ENCODE measurements at places on chromosomes 16 and 17.

DNA sequence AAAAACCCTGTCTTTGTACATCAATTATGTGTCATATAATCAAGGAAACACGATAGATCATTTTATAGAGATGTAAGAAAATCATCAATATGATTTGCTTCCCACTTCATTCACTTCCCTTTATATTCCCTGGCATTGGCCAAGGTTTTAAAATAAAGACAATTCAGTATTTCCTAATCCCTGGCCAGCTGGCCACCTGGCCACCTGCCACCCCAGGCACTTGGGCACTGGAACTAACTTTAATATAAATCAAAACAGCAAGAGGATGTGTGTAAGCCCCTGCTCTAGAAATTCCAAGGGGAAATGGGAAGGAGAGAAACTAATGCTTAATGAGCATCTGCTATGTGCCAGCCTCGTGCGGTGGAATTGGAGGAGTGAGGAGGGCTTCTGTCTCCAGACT, 58.6 kb upstream of the TOB1 start:
- no peak for DNase-seq

- DNase-seq: no peak
These were observed 14.4 kb downstream of the FA2H start for GRCh38 chr16:74760007-74760767.

GRCh38 chr16:87061243-87061920, 255.8 kb downstream of the C16orf95 start:
- DNase-seq: no peak

GRCh38 chr17:31815212-31815730, 43.8 kb downstream of the COPRS start:
- DNase-seq: no peak

- DNase-seq: peak; percentile 77
These were observed 174.8 kb downstream of the NTN1 start for GRCh38 chr17:9195961-9196670.

GRCh38 chr16:66503030-66503429, 46.9 kb downstream of the TK2 start:
- no peak for DNase-seq

GRCh38 chr17:69192754-69193153, 35.9 kb downstream of the ABCA10 start:
- DNase-seq: no peak

DNA sequence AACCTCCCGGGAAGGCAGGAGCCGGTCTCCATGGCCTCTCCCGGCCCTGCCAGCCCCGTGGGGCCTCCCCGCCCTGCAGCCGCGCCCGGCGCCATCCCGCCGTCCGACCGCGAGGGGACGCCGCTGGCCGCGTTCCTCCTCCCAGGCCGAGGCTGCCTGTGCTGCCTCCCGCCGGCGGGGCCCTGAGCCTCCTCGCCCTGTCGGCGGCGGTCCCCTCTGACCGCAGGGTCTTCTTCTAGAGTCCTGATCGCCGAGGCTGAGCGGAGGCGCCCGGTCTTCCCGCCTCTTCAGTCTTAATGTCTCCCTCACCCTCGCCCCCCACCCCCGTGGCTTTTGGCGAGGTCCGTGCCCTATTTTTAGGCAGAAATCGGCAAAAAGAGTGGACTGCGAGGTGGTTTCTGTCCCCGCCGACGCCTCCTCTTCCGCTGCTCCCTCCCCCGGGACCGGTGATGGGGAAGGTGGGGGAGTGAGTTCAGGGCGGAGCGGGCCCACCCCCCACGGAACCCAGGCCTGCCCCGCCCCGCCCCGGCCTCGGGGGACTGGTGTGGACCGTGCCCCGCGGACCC, 794 bp upstream of the CPNE7 start:
- DNase-seq: peak; percentile 85

- peak; percentile 71 for DNase-seq
These were observed 117.4 kb downstream of the HIC1 start for GRCh38 chr17:2172077-2172851.

DNA sequence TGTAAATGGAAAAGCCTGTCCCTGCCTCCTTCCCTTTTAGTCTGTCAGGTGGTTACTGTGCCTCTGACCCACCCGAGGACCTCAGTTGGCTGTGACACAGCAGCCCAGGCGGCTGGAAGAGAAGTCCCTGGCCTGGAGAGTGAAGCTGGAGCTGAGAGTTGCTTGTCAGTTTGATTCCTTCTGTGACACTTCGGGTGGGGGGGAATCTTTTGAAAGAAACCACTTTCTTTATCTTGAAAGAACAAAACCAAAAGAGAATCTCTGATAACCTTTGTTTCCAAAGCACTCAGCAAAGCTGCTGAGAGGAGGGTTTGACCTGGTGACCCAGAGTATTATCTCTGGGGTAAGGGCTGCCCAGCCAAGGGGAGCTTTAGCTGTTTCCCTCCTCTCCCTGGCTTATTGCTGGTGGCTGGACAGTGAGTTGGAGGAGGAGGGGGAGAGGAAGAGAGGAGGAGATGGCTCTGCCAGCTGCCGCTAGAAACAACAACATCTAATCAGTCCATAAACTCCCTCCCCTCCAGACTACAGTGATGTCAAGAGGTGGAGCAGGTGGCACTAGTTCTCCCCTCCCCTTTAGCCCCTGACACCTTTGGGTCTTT, 34.0 kb downstream of the YPEL2 start:
- DNase-seq: peak; percentile 70

DNA sequence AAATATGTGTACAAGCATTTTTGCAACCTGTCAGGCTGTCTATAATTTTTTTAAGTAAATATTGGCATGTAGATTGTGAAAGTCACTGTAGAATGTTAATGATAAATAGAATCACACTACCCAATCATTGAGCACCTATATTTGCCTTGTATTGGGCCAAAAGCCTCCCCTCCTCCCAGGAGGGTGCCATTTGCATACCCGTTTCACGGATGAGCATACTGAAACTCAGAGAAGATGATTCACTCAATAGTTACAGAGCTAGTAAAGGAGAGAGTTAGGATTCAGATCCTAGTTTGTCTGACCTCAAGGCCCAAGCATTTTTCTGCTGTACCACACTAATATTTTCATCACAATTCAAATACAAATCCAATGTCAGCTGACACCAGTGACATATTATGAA, 299.7 kb upstream of the CDH11 start:
- no peak for DNase-seq

GRCh38 chr16:4116325-4117249, at the start of gene ADCY9:
ADCY9 (minus strand) TSS chr16:4116442; CDS start chr16:4115442, 1,000 bp downstream.
- peak; percentile 85 for DNase-seq

GRCh38 chr16:13148836-13149235, 247.4 kb downstream of the SHISA9 start:
- no peak for DNase-seq

GRCh38 chr17:78925234-78925633, at the start of gene TIMP2:
TIMP2 (minus strand) TSS chr17:78925387; CDS start chr17:78925088, 299 bp downstream.
- DNase-seq: peak; percentile 76

- DNase-seq: no peak
These were observed 44.1 kb downstream of the NXN start for GRCh38 chr17:935485-935884.

- DNase-seq: peak; percentile 92
These were observed 49.6 kb downstream of the USP22 start for GRCh38 chr17:20992987-20993862.

DNA sequence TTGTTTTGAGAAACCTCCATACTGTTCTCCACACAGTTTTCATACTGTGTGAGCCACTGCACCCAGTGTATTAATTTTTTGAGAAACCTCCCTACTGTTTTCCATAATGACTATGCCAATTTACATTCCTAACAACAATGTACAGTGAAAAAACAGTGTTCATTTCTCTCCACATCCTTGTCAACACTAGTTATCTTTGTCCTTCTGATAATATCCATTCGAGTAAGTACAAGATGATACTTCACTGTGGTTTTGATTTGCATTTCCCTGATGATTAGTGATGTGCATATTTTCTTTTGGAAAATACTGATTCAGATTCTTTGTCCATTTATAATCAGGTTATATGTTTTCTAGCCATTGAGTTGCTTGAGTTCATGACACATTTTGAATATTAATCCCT, 462.0 kb downstream of the CDH11 start:
- DNase-seq: no peak

GRCh38 chr17:71699907-71700306, 420.9 kb upstream of the SOX9 start:
- DNase-seq: no peak

GRCh38 chr17:9402590-9403199, 172.9 kb downstream of the STX8 start:
- no peak for DNase-seq

DNA sequence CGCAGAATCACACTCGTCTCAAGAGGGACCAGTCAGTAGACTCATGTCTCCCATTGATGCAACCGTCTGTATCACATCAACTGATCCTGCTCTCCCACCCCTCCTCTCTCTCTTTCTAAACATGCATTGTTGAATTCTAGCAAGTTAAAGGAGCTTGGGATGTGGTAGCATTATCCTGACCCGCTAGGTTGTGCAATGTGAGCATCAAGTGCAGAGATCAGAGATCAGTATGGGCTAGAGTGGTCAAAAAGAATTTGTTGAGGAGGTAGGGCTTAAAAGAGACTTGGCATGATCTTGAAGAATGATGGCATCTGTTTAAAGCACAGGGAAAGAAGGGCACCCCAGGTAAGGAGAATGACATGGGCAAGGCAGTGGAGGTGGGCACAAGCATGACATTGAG, 38.7 kb downstream of the PRSS54 start:
- DNase-seq: no peak

DNA sequence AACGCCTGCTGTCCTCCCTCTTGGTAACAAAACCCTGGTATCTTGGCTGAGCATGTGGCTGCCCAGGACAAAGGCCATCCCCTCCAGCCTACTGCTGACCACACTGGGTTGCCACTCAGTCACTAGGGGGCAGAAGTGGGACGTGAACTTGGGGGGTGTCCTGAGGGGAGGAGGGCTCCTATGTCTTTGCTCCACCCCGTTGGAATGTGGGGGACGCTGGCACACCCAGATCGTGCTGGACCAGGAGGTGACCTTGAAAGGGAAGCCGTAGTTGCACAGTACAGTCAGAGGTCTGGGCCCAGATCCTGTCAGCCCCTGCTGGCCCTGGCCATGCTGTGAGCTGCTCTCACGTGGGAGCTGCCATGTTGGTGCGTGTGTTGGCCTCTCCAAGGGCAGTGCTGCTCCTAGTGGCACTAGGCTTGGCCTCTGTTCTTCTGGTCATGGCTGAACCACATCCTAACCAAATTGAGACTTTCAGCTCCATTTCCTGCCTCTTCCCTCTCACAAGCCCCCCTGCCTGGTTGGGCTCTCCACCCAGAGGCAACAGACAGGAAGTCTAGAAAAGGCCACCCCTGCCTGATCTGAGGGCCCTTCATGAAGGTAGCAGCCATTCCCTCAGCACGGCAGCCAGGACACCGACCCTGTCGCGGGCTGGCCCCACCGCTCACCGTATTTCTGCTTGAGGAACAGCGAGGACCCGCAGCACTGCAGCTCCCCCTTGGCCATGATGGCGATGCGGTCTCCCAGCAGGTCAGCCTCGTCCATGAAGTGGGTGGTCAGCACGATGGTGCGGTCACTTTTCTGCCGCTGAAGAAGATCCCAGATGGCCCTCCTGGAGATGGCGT, 29.0 kb upstream of the RNPS1 start:
- DNase-seq: peak; percentile 18

DNA sequence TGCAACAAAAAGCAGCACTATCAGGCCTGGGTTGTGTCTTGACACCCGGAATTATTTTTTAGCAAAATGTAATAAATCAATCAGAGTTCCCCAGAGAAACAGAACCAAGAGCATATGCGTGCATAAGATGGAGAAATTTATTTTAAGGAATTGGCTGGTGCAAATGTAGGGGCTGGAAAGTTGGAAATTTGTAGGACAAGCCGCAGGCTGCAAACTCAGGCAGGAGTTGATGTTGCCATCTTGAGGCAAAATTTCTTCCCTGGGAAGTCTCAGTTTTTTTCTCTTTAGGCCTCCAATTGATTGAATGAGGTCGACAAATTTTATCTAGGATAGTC, 158.9 kb upstream of the FAM20A start:
- no peak for DNase-seq

GRCh38 chr16:67395458-67396158, 2.3 kb upstream of the TPPP3 start:
- DNase-seq: peak; percentile 88

DNA sequence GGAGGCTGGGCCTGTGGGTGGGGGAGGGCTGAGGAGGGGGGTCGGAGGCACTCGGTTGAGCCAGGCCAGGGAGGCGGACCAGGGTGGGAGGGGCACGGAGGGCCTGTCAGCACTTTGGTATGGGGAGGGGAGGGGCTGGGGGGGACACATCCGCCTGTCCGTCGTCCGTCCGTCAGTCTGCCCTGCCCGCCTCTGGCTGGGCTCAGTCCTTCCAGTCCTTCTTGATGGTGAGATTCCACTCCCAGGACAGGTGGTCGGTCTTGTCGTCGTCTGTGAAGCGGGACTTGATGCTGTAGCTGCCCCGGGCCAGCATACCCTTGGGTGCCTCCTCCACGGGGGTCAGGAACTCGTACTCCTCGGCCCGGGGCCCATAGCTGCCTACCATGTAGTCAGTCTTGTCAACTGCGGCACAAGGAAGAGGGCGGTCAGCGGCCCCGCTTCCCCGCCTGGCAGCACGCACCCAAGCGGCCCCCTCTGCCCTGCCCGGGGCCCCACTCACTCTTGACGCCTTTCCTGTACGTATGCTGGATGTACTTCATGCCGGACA, 2.4 kb downstream of the ARHGDIA start:
- no peak for DNase-seq

GRCh38 chr17:2397247-2398171, 3.4 kb downstream of the MNT start:
- DNase-seq: no peak

DNA sequence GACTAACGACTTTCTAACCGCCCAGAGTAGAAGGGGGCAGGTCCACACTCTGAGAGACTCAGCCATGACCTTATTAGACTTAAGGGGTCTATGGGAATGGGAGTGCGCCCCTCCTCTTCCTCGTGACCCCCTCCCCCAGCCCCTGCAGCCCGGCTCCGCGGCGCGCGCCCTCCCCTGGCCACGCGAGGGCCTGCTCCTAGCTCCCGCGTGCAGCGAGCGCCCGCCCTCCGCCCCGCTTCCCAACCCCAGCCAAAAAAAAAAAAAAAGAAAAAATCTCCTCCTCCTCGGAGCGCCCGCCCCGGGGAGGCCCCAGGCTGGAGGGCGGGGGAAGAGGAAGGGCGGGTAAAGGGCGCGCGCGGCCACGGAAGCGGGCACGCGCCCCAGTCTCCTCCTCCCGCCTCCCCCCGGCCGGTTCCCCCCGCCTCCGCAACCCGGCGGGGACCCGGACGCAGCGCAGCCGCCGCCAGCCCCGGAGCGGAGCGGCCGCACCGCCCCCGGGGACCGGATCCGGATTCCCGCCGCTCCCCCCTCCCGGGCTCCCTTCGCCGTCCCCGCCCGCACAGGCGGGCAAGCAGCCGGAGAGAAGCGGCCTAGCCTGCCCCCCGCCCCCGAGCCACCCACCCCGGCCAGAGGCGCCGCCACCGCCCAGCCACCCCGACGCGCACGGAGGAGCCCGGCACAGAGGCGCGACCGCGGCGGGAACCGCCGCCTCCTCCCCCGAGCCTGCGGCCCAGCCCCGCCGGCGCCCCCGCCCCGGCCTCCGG, 949 bp downstream of the UBTF start:
- peak; percentile 91 for DNase-seq

- DNase-seq: peak; percentile 16
These were observed 1.2 kb upstream of the GPT2 start for GRCh38 chr16:46882940-46883307.

- DNase-seq: peak; percentile 50
These were observed 31.8 kb downstream of the USP7 start for GRCh38 chr16:8931859-8932258.

All from retina (tissue), 1 donor.